ENCODE measurements at places on chromosomes 2 and 18. TPM values are rescaled to one million over a fixed set of nuclear protein-coding genes. Genes with fewer than 3 reads are reported as not detected.

Gene SATB2
- total RNA-seq: 3.4 TPM

Gene POTEJ
- not detected for total RNA-seq

Gene CCDC121
- total RNA-seq: 4.6 TPM

Gene ODC1
- total RNA-seq: 132 TPM

Gene TEX51
- not detected for total RNA-seq

Data from A549 treated with ZK216348 at 1 μM for 4 hours (cell line).